ENCODE measurements at places on chromosomes 1 and 21.
A peak's percentile ranks its signal among the peaks of the same experiment; 100 is the strongest.

GRCh38 chr1:94883691-94884090, 43.2 kb downstream of the CNN3 start:
- DNase-seq: no peak

DNA sequence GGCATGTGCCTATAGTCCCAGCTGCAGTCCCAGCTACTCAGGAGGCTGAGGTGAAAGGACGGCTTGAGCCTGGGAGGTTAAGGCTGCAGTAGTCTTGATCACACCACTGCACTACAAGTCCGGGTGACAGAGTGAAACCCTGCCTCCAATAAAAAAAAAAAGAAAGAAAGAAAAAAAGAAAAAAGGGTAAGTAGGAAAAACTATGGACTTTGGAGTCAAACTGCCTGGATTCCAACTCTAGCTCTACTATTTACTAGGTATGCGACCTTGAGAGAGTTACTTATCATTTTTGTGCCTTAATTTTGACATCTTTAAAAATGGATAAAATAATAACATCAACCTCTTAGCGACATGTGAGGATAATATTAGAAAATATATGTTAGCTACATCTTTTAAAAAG, 150.8 kb downstream of the SLC45A1 start:
- no peak for DNase-seq

DNA sequence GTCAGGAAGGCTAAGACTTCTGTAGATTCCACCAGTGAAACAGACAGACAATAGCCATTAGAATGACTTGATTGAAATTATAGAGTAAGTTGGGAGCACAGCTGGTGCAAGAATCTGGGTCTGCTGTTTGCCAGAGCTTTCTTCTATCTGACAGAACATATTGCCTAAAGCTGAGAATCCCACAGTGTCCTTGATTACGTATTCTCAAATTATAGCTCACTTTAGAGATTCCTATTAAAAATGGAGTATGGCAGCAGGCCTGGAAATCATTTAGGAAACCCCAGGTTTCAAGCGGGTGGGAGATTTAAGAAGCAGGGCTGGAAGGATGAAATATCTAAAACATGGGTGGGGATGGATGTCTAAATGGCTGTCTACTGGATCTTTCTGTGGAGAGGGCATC, 639.7 kb upstream of the CXADR start:
- no peak for DNase-seq

- no peak for DNase-seq
These were observed 84.8 kb downstream of the POFUT2 start for GRCh38 chr21:45202889-45203288.

GRCh38 chr1:27568300-27569087, 35.5 kb downstream of the AHDC1 start:
- peak; percentile 81 for DNase-seq

DNA sequence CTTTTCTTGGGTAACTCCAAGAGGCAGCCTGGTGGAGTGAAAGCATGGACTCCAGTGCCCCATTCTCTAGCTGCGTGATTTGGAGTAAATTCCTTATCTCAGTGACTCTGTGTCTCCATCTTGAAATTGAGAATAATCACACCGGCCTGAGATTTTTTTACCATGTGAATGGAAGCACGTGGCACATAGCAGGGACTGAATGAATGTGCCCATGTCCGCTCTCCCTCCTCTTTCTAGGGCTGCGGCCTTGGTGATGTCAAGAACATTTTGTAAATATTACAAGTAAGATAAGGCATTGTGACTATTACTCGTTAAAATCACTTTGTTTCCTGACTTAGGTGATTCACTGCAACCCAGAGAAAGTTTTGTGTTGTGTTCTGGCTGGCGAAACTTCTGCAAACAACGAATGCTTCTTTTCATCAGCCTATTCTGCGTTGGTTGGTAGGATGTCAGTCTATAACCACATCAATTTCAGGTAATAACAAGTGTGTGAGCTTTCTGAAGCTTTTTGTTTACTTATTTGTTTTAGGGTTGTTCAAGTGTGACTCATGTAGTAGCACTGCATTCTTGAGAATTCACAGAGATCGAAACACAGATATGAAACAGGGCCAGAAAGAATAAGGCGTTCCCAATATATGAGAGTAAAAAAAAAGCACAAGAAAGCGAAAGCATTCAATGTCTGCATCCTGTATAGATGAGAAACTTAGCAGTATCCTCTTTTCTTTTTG, 135.7 kb upstream of the SLC45A1 start:
- peak; percentile 7 for DNase-seq

GRCh38 chr1:100793659-100794058, 74.1 kb downstream of the VCAM1 start:
- DNase-seq: no peak

DNA sequence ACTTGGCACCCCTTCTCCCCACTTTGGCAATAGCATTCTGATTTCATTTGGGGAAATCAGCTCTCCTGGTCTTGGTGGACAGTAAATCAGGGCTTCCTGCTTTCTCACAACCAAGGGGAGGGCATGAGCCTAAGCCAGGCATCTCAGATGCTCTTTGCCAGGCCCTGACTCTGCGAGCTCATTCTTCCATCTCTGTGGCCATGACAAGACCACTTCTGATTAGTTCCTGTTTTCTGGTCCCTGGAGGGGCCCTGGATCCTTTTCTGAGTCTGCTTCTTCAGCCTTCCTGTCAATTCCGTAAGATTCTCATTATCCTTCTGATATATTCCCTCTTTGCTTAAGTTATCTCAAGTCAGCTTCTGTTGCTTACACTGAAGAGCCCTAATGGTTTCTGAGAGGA, 210.4 kb downstream of the HIVEP3 start:
- DNase-seq: no peak

DNA sequence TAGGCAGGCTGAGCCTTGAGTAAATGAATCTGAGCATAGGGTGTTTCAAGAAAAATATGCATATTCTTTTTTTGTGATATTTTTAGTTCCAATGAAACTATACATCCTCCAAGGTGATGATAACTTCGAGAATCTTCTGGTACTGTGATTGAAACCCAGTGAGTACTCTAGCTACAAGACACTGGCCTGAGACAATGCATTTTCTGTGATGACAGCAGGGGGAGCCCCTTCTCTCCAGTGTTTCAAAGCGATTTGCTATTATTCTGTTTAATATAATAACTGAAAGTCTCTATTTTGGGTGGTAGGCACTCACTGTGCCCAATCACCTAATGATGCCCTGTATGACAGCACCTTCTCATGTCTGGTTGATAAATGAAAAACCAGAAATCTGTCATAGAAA, 12.1 kb downstream of the IRF2BP2 start:
- DNase-seq: peak; percentile 36

DNA sequence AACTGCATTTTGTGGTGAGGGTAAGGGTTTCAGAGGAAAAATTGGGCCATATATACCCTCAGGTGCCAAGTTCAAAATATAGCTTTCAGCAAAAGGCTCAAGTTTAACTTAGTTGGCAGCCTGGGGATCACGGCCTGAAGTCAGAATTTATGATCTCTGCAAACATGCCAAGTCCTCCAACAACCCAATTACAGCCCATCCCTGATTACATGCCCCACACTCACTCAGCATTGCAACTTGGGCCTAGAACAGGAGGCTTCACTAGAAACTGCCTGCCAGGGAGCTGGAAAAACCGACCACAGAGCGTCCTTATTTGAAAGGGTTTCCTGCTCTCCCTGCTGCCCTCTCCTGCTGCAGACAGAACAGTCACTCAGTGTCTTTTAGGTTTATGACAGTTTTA, 12.4 kb downstream of the FYB2 start:
- no peak for DNase-seq

Data from stimulated activated CD4-positive, alpha-beta T cell treated with anti-CD3 and anti-CD28 coated beads, Interleukin-1b, Interleukin-23, amount 100 ng/mL, for 4 hours (primary cell).